ENCODE measurements at places on chromosomes 13 and 19. TPM values are rescaled to one million over a fixed set of nuclear protein-coding genes. Genes with fewer than 3 reads are reported as not detected.

The HSPH1 gene
- 51.4 TPM for total RNA-seq

DNA sequence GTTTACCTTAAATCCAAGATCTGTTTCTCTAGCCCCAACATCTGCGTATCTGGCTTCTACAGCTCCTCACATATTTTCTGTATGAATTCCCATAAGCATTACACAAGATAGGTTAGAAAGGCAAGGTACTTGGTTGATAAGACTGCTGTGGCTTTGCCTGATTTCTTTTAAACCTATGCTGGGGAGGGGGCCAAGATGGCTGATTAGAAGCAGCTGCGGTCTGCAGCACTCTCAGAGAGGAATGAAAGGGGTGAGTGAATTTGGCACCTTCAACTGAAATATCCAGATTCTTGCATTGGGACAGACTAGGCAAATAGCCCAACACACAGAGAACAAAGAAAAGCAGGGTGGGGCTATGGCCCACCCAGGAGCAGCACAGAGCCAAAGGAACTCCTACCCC lies 12.2 kb upstream of the DLEU7 start:
- DNase-seq: no peak

The ITGBL1 gene
- total RNA-seq: 0.21 TPM

GRCh38 chr19:867855-868457 lies 8.5 kb downstream of the CFD start:
- no peak for DNase-seq
